ENCODE measurements at places on chromosomes 11 and 22.

DNA sequence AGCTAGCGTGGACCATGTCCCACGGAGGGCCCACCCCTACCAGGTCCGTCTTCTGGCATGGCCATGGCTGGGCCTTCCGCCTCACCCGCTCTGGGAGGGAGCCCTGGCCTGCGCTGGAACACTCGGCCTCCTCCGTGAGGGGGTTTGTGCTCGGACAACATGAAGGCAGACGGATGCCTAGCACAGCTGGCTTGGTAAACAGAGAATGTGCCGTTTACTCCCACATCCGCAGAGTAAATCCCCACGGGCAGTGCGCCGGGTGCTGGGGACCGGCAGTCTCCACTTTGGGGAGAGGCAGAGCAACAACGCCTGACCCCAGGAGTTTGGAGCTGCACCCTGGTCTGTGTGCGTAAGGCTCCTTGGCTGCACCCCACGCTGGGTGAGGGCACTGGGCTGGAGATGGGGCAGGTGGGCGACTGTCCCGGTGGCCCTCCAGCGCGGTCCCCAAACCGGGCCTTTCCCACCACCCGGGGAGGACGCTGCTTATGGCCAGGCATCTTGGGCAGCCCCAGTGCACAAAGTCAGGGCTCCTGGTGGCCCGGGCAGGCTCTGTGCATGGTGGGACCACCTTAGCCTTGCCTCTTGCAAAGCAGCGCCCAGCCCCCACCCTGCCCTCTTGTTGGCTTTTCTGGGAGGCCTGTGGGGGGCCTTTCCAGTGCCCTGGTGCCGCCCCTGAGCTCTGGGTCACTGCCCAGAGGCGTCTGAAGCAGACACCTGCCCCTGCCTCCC lies 30.7 kb upstream of the MUC5AC start:
- no peak for DNase-seq

- DNase-seq = no peak
These were observed 152.0 kb upstream of the TBCEL start for GRCh38 chr11:120871924-120872323.

- DNase-seq = no peak
These were observed 114.9 kb downstream of the VPREB1 start for GRCh38 chr22:22359465-22359864.

GRCh38 chr11:13216711-13217075 lies 60.9 kb upstream of the BMAL1 start:
- DNase-seq = no peak

GRCh38 chr11:5124891-5125620 lies 13.1 kb downstream of the OR52A5 start:
- DNase-seq = no peak

GRCh38 chr11:122807731-122808477 lies 30.4 kb upstream of the CRTAM start:
- no peak for DNase-seq

DNA sequence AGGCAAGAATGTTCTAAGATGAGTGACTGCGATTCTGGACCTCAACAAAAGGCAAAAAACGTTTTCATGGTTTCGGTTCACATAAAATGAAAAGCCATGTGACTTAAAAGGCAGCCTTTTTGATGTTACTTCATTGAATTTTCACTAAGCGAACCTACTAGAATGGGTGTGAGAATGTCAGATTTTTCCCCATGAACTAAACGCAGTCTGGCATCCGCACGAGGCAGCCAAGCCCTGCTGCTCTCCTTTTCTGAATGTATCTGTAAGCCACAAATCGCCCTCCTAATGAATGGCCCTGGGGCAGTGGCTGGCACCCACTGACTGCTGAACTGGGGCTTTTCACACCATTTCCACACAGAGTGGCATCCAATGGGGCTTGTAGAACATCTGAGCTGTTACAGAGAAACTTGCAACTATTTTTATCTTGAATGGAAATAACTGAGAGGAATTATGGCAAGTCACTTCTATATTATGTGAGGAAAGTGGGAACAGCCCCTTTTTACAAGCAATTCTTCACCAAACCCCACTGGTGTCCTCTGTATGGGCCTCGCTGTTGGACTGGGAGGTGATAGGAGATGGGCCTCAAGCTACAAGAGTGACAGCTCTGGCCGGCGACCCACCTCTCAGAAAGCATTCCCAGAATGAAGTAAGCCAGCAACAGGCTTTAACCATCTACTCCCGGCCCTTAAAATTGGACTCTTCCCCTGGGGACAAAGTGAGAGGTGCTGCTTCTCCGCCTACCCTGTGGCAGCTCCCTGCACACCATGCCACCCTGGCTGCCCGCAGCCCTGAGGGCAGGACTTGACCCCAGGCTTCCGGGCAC lies 29.4 kb downstream of the PPP2R1B start:
- DNase-seq = no peak

GRCh38 chr11:66617155-66617834 lies 865 bp downstream of the RBM14 start:
- DNase-seq = peak; percentile 72

DNA sequence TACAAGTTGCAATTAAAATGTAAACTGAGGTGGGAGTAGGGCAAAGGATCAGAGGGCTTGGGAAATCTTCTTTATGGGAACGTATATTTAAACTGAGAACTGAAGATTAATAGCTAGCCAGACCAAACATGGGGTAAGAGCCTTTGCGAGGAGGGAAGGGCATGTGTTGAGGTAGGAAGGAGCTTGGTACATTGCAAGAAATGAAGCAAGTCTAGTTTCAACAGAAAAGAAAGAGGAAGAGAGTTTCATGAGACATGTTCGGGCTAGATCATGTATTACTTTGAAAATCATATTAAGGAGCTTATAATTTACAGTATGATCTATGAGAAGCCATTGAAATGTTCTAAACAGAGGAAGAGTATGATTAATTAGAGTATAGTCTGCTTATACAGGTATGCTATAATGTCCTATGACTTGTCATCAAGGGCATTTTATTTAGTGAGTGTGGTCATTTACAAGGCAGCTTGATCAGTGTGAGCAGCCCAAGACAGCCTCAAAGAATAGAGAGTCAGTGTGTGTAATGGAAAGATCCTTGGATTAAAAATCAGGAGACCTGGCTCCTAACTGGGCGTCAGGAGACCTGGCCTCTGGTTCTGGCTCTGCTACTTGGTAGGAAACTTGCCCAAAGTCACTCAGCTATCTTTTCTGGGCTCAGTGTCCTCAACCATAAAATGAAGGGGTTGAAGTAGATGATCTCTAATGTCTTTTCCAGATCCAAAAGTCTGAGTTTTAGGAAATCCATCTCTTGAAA lies 10.9 kb downstream of the GAS2 start:
- DNase-seq = no peak

DNA sequence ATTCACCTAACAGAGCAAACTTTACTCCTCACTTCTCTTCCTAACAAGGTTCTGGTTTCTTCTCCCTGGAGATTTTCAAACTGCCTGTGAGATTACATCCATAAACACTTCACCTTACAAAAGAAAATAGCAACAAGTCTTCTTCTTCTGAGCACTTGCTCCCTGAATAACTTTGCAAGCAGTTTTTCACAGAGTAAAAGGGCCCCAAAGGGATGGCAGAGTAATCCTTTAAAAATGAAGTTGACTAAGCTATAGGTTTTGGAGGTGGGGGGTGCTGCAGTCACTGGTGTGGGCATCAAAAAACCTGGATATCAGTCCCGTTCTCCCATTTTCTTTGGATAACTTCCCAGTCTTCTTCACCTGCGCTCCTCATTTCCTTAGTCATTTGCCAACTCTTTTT lies 484.9 kb downstream of the MIAT start:
- no peak for DNase-seq

DNA sequence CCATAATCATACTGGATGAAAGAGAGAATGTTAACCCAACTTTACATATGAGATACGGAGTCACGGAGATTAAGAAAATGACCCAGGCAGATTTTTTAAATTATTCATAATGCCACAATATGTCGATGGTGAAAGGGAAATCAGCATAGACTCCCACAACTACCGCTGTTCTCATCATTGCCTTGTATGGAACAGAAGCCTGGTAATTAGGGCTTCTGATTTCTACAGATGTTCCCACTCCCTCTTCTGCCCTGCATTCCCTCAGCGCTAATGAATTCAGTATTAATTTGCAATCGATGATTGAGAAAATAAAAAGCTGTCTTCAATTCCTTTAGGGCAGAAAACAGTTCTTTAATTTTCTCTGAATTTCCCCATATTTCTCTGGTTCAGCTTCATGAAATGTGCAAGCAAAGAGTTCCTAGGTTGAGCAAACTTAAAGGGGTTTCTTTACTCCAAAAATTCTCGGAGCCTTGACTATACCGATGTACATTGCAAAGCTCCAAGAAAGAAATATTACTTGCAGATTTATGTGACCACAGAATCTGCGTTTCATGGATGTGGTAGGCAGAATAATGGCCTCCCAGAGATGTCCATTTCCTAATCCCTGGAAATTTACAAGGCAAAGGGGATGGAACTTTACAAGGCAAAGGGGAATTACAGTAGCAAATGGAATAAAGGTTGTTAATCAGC lies 134.9 kb upstream of the ZC3H12C start:
- no peak for DNase-seq

DNA sequence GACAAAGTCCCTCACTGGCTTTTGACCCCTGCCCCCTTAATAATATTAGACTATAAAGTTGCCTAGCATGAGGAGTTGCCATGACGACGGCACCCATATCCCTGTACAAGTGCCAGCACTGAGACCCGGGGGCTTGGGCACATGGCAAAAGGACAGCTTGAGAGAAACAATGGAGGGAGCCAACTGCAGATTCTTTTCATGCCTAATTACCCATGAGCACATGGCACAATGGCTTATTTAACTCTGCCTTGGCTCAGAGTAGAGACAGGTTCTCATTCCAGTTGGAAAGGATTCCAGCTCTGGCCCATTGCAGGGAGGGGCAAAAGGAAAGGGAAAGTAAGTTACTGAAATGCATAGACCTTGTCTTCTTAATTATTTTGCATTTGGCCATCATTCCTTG lies 261.2 kb upstream of the UBASH3B start:
- no peak for DNase-seq

GRCh38 chr11:34050581-34051348 lies 766 bp upstream of the CAPRIN1 start:
- no peak for DNase-seq

- DNase-seq = no peak
These were observed 2.9 kb downstream of the TST start for GRCh38 chr22:37016134-37016910.
